ENCODE measurements at places on chromosomes 13 and 19. TPM values are rescaled to one million over a fixed set of nuclear protein-coding genes. Genes with fewer than 3 reads are reported as not detected.

GRCh38 chr19:43532571-43532961 is 422 bp upstream of the ZNF575 start:
- no peak for DNase-seq

GRCh38 chr13:49536144-49536873 is 40.6 kb downstream of the PHF11 start:
- no peak for DNase-seq

DNA sequence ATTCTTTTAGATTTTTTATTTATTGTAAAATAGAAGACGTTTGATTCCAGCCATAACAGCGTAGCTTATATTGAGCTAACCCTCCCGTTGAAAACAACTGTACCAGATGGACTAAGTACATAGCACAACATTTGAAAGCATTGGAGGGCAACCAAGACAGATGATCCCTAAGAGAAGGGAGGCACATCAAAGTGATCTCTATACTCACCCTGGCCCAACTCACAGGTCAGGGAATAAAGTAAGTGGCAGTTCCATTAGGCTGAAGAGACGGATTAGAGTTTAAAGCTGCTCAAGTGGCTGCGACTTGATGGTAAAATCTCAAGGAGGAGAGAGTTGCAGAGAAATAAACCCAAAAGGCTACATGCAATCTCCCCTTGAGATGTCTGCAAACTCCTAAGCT is 65.1 kb upstream of the ITM2B start:
- DNase-seq = no peak

- no peak for DNase-seq
These were observed 169.6 kb upstream of the SOX1 start for GRCh38 chr13:111897178-111897845.

- no peak for DNase-seq
These were observed 21.2 kb upstream of the OBI1 start for GRCh38 chr13:78680115-78680561.

GRCh38 chr13:110183910-110184309 is 123.0 kb downstream of the COL4A1 start:
- DNase-seq = no peak

DNA sequence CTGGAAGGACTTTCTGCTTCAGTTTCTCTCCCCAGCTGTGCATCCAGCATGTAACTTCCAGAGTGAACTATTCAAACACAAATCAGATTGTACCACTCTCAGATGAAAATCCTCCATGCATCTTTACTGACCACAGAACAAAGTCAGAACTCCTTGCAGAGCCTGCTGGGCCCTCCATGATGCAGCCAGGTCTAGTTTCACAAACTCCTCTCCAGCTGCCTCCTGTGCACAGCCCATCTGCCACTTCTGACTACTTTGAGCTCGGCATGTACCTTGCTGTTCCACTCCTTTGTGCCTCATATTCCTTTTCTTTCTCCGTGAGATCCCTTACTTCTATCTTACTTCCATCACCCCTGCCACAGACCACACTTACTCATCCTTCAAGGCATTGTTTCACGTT is 31.4 kb downstream of the NALCN start:
- no peak for DNase-seq

Gene UNC13A
- total RNA-seq = under 0.01 TPM

DNA sequence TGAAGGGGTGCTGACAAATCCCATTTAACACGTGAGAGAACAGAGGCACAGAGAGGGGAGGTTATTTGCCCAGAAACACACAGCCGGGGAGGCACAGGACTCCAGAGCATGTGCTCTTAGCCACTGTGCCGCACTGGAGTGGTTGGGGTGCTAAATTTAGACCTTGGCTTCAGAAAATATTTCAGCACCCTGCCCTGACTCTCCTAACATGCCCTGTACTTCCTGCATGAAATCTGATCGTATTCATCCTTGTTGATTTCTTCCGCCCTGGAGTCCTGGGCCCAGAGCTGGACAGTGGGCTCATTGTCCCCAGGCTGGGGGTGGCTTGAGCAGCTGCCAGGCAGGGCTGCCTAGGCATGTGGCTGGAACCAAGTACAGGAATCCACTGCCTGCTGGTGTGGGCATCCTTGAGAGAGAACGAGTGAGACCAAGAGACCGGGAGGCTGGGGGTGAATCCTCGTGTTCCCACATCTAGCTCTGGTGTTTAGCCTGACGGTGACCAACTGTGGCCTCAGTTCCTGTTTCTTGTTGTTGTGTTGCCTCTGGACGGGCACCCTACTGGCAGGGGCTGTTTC is 5.3 kb downstream of the SLC27A1 start:
- no peak for DNase-seq

- no peak for DNase-seq
These were observed 3.8 kb upstream of the PRKD2 start for GRCh38 chr19:46720503-46721239.

Gene FXYD3
- not detected for total RNA-seq

- DNase-seq = no peak
These were observed 306.6 kb downstream of the ATP8A2 start for GRCh38 chr13:25678398-25678797.

- no peak for DNase-seq
These were observed 40.2 kb upstream of the GSX1 start for GRCh38 chr13:27751953-27752532.

- DNase-seq = peak; percentile 38
These were observed 1.1 kb downstream of the ARHGAP35 start for GRCh38 chr19:46861691-46862502.

DNA sequence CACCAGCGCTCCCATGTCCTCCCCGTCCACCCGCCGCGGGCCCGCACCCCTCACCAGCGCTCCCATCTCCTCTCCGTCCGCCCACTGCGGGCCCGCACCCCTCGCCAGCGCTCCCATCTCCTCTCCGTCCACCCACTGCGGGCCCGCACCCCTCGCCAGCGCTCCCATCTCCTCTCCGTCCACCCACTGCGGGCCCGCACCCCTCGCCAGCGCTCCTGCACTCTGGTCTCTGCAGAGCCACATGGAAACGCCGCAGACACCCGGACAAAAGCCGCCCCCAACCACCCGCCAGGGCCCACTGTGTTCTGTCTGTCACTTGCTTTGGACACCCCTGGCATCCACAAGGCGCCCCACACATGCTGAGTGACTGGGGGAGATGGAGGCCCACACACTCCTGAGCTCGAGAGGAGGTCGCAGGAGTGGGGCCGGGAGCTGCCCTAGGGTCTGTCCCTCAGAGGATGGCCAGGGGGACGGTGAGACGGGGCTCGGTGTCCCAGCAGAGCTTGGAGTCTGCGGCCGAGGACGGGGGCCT is 7.4 kb downstream of the CFD start:
- no peak for DNase-seq

Gene MIR17HG
- 4.8 TPM for total RNA-seq

DNA sequence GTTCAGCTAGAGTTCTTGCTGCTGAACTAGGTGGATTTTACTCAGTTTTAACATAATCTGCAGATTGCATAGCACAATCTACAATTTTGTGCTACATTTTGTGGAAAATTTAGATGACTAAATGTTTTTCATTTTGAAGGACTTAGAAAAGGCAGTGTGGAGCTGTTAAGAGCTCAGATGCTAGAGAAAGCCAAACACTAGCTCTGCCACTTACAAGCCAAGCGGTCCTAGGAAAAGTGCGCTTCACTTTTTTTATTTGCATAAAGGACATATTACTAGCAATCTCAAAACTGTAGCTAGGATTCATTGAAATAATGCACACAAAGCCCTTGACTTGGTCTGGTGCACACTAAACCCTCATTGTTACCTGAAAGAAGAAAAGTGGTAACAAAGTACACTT is 8.1 kb upstream of the CSNK1A1L start:
- no peak for DNase-seq

DNA sequence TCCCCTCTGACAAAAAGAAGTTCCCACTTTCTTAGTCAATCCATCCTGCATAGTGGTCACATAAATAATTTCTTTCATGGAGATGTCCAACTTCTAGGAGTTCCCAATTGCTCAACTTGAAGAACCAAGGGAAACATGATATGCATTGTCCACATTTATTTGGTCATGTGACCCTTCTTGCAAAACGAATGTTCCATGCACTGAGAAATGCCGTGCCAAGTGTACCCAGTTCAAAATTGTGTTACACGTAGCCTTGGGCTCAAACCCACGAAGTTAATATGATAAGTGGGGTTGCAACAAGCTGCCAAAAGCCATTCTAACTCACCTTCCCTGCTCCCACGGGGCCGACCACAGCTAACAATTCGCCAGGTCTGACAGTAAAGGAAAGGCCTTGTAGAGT is 113.1 kb downstream of the ABCC4 start:
- DNase-seq = no peak

DNA sequence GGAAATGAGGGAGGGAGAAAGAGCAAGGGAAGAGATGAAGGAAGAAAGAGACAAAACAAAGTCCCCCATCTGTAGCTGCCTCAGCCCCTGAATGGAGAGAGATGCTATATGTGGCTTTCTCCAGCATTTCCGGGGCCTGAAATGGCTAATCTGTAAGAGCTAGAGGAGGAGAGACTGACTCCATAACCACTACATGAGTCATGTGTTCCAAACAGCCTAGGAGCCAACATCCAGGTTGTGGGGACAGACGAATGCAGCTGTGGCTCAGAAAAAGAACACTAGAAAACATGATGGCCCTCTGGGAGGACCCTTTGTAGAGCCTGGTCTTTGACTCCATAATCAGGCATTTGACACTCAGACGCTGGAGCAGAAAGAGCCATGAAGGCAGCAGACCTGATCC is 292.0 kb upstream of the ZNF507 start:
- DNase-seq = no peak

GRCh38 chr13:30927595-30927994 is 4.9 kb upstream of the TEX26 start:
- no peak for DNase-seq

- DNase-seq = no peak
These were observed 17.9 kb downstream of the GPR183 start for GRCh38 chr13:99289271-99289670.

GRCh38 chr13:44432650-44433049 is 59.0 kb downstream of the SERP2 start:
- no peak for DNase-seq

- no peak for DNase-seq
These were observed 40.5 kb upstream of the SLC15A1 start for GRCh38 chr13:98792785-98793495.

Gene CGB5
- total RNA-seq = not detected

DNA sequence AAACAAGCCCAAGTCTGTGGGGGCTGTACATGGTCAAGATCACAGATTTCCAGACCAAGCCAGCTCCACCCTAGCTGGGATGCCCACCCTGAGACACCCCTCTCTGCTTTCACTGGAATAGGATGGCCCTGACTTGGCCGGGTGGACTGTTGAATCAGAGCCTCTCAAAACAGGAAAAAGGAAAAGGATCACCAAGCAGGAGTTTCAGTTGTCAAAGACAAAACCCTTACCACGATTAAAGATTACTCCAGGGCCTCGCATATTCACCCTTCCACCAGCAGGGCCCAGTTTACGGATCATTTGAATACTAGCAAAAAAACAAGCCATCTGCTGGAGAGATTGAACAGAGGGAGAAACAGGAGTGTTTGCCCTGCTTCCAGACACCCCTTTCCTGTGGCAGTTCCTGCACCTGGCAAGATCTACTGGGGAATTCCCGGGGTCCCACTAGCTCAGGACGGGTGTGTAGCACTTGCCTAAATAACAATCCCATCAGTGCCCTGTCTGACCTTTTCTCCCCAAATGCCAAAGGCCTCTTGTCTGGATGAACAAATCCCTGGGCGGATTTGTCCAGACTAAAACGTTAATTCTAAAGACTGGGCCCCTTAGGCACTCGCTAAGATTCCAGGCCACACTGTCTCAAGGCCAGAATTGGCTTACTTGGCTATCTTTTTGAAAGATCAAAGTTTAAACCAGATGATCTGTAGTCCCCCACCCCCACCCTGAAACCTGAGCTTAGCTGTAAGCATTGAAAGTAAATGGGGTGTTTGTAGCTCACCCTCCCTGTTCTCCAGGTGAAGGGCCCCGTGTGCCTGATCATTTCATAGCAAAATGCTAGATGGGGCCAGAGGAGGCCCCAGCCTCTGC is 38.4 kb downstream of the ACTN4 start:
- peak; percentile 62 for DNase-seq

Gene RRAS
- 18.3 TPM for total RNA-seq

GRCh38 chr13:104900191-104900817 is 1635.2 kb downstream of the EFNB2 start:
- no peak for DNase-seq

DNA sequence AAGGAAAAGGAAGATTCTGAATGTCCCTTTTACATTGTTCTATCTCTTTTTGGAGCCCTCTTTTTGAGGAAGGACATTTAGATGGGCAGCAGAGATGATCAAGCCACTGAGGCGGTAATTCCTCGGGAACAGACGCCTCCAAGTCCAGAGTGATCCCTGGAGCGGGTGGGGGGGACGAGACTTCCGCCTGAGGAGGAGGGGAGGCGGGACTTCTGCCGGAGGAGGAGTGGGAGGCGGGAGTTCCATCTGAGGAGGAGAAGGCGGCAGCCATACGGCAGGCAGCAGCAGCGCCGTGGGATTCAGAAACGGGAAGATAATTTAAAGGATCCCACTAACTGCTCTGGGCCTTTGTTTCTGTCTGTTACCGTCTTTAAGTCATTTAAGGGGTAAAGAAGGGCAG is 37.6 kb upstream of the CD177 start:
- DNase-seq = no peak

Gene C13orf46
- total RNA-seq = 0.20 TPM

Gene ZFP82
- total RNA-seq = 2.2 TPM

GRCh38 chr13:29310806-29311205 is 284.7 kb downstream of the SLC7A1 start:
- no peak for DNase-seq

Gene TNFRSF19
- total RNA-seq = 0.22 TPM

Gene CCDC169
- total RNA-seq = 1.2 TPM

Gene NCCRP1
- not detected for total RNA-seq

GRCh38 chr13:105925496-105925895 is 610.0 kb downstream of the EFNB2 start:
- DNase-seq = no peak

Gene TNFSF9
- total RNA-seq = 0.40 TPM

DNA sequence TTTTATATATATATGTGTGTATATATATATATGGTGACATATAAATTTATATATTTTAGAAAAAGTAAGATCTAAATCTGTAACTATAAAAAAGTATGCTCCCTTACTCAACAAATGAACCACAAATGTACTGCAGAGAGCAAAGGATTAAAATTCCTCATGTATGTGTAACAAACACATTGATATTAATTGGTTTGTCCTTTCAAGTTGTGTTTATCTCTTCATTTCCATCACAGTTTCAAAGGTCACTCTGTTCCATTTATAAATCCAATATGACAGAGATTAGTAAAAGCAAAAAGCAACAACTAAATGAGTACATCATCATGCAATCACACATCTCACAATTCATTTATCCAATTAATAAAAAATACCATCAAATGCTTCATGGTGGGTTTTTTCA is 247.9 kb downstream of the DACH1 start:
- DNase-seq = no peak

DNA sequence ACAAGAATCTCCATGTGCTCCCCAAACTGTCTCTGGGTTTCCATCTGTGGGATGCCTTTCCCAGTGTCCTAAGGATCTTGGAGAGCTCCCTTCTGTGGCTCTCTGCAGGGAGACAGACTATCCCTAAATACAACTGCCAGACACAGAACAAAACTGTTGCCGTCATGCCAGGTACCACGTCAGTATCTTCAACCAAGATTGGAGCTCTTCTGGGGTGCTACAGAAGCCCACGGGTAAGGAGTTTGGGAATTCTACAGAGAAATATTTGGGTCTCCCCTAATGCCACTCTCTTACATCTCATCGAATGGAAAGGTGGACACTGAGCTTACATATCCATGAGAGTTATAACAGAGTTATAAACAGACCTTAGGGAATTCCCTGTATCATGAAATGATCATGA is 4.9 kb upstream of the MBD3L3 start:
- no peak for DNase-seq

Gene KIR2DL3
- total RNA-seq = not detected

- peak; percentile 44 for DNase-seq
These were observed 630 bp downstream of the RAP2A start for GRCh38 chr13:97434397-97435201.

Gene ERICH6B
- total RNA-seq = not detected
